Gastrocnemius medialis (tissue), 4 donors: ENCODE measurements at places on chromosomes 6 and 20.

GRCh38 chr6:3381233-3381921, 75.5 kb downstream of the SLC22A23 start:
- no peak overlapping the region for H3K4me3 ChIP-seq
- DNase-seq = no peak
- H3K27me3 ChIP-seq = no peaks in the 10 kb centered on the region
- H3K36me3 ChIP-seq = no peaks in the 10 kb centered on the region
- H3K4me1 ChIP-seq = peaks cover 25% of the 10 kb centered on the region
- H3K27ac ChIP-seq = no peak overlapping the region

DNA sequence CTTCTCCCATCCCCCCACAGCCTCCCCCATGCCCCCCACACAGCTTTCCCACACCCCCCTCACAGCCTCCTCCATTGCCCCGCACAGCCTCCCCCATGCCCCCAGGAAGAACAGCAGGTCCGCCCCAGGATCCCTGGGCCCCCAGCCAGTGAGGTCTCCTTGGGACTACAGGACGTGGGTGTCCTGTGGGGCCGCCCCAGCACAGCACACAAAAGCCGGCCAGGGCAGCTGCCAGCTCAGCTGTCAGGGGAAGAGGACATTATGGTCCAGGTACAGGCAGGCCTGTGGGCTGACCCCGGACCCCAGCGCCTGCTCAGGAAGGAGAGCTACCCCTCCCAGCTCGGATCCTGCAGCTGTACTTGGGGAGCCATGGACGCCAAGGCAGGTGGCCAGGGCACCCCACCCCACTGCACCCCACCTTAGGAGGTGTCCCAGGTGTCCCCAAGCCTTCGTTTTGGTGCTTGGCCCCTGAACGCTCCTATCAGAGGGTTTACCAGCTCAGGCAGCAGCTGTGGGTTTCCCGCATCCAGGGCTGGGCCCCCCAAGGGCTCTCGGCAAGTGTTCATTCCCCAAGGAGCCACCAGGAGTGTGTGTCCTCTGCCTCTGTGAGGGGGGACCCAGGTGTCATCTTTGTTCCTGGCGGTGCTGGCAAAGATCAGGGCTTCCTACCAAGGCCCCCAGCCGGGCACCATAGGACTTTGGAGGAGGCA, 42.3 kb upstream of the GATA5 start:
- peaks cover 22% of the 10 kb centered on the region for H3K4me1 ChIP-seq
- H3K4me3 ChIP-seq = no peak overlapping the region
- no peak for DNase-seq
- no peaks in the 10 kb centered on the region for H3K36me3 ChIP-seq

DNA sequence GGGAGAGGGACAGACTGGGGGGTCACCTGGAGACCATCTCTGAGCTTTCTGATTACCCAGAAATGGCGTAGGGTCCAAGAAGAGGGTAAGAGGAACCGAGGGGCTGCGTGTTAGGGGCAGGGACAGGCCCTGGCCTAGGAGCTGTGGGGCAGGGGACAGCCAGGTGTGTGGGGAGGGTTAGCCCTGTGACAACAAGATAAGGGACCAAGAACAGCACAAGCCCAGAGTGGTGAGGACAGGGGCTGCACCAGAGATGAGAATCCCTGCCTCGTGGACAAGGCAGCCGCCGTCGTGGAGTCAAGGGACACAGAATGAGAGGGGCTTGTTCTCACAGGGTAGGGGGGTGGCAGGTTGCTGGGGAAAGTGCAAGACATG, 449 bp upstream of the AVP start:
- peaks cover 5% of the 10 kb centered on the region for H3K27me3 ChIP-seq
- no peak overlapping the region for H3K4me3 ChIP-seq
- no peak for DNase-seq
- H3K36me3 ChIP-seq = no peaks in the 10 kb centered on the region
- peaks cover 11% of the 10 kb centered on the region for H3K4me1 ChIP-seq

- no peaks in the 10 kb centered on the region for H3K4me1 ChIP-seq
- no peaks in the 10 kb centered on the region for H3K27me3 ChIP-seq
- peaks cover 58% of the 10 kb centered on the region for H3K36me3 ChIP-seq
Observed at GRCh38 chr20:64011366-64011779, 24.6 kb upstream of the C20orf204 start.

- peaks cover 7% of the 10 kb centered on the region for H3K4me1 ChIP-seq
- H3K36me3 ChIP-seq = no peaks in the 10 kb centered on the region
- H3K4me3 ChIP-seq = no peak overlapping the region
- H3K27me3 ChIP-seq = peaks cover 20% of the 10 kb centered on the region
- H3K27ac ChIP-seq = no peak overlapping the region
Observed at GRCh38 chr6:27144740-27145079, 102.8 kb upstream of the PRSS16 start.

DNA sequence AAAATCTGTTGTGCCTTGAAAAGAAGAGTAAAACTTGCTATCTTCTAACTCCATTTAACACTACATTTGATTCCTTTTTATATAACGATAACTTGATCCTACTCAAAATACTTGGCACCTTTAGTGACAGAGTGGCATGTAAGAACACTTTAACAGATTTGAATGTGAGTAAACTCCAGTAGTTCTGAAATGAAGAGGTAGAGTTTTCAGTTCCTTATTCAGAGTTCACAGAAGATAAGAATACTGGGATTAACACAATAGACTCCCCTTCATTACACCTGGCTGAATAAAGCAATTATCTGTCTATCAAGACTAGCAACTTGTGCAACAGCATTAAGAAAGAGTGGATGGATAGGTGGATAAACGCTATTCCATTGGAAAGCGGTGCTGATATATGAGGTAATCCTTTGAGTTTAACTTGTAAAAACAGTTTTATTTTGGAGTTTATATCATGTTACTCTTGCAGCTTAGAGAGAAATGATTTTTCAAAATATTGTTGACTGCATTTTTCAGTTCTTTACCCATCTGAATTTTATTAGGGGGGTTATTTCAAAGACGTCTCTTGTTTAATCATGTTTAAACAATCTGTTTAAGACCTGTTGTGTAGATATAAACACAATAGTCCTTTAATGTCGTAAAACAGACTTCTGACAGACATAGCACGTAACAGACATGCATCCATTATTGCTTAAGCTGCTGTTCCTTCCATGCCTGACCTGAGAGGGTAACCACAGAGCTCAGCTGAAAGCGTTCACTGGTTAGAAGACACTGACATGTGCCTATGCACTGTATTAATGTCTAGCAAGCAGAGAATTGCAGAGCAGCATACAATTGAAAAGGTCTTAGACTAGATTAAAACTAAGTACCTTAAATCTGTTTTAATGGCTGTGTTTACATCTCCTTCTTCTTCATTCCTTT, 102.4 kb upstream of the SUPT3H start:
- H3K4me3 ChIP-seq = no peak overlapping the region
- H3K36me3 ChIP-seq = no peaks in the 10 kb centered on the region
- H3K4me1 ChIP-seq = peaks cover 14% of the 10 kb centered on the region
- H3K27ac ChIP-seq = no peak overlapping the region
- H3K27me3 ChIP-seq = no peaks in the 10 kb centered on the region
- no peak for DNase-seq

GRCh38 chr6:163826629-163827028, 412.1 kb downstream of the QKI start:
- no peak overlapping the region for H3K4me3 ChIP-seq
- peaks cover 9% of the 10 kb centered on the region for H3K4me1 ChIP-seq
- no peaks in the 10 kb centered on the region for H3K36me3 ChIP-seq
- no peak for DNase-seq

- no peaks in the 10 kb centered on the region for H3K27me3 ChIP-seq
- H3K4me1 ChIP-seq = no peaks in the 10 kb centered on the region
- H3K27ac ChIP-seq = no peak overlapping the region
- no peaks in the 10 kb centered on the region for H3K36me3 ChIP-seq
Observed at GRCh38 chr6:120869397-120869796, 464.9 kb downstream of the TBC1D32 start.

- H3K4me3 ChIP-seq = peak overlapping the region; percentile 74
- H3K27ac ChIP-seq = peak overlapping the region; percentile 84
- H3K4me1 ChIP-seq = peaks cover 20% of the 10 kb centered on the region
- H3K36me3 ChIP-seq = peaks cover 19% of the 10 kb centered on the region
Observed at GRCh38 chr20:6006603-6006949, 47.3 kb downstream of the LRRN4 start.

DNA sequence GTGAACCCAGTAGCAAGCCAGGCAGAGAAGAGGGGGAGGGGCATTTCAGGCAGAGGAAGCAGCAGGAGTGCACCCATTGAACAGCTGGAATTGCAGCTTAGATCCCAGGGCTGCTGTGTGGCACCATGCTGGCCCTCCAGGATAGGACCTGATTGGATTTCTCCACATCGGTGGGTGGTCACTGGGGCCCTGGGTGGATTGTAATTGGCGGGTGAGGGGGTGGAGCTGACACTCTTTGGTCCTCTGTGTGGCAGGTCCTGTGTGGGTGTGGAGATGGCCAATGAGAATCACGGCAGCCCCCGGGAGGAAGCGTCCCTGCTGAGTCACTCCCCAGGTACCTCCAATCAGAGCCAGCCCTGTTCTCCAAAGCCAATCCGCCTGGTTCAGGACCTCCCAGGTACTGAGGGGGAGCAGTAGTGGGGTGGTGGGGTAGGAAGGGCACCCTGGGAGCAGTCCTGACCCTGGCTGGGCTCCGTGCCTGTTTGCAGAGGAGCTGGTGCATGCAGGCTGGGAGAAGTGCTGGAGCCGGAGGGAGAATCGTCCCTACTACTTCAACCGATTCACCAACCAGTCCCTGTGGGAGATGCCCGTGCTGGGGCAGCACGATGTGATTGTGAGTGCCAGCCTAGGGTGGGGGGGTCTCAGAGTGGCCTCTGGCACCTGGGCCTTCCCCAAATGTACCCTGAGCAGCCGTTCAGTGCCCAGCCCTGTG, 4.4 kb downstream of the PCIF1 start:
- DNase-seq = no peak
- H3K4me1 ChIP-seq = peaks cover 18% of the 10 kb centered on the region

GRCh38 chr20:10747019-10747418, 73.2 kb upstream of the JAG1 start:
- no peaks in the 10 kb centered on the region for H3K4me1 ChIP-seq
- no peak overlapping the region for H3K4me3 ChIP-seq
- H3K36me3 ChIP-seq = no peaks in the 10 kb centered on the region
- peak overlapping the region; percentile 20 for H3K27ac ChIP-seq
- no peak for DNase-seq

- no peaks in the 10 kb centered on the region for H3K4me1 ChIP-seq
- no peak overlapping the region for H3K4me3 ChIP-seq
- DNase-seq = no peak
- H3K36me3 ChIP-seq = peaks cover 7% of the 10 kb centered on the region
Observed at GRCh38 chr20:48984575-48985219, 61.4 kb upstream of the CSE1L start.
